Brain (organoid and tissue), 16 donors: ENCODE measurements at places on chromosomes 6 and 20. TPM values are rescaled to one million over a fixed set of nuclear protein-coding genes. Genes with fewer than 3 reads are reported as not detected.

TP53TG5 gene
- 4.8 TPM for polyA plus RNA-seq

SIRPA gene
- polyA plus RNA-seq: 71.6 TPM

SYNDIG1 gene
- polyA plus RNA-seq: 19.3 TPM

MICA gene
- 3.0 TPM for polyA plus RNA-seq

FBXO30 gene
- 2.1 TPM for polyA plus RNA-seq

SAMD3 gene
- not detected for polyA plus RNA-seq

CD93 gene
- 8.5 TPM for polyA plus RNA-seq

GNAS-AS1 gene
- not detected for polyA plus RNA-seq

RNASET2 gene
- 39.3 TPM for polyA plus RNA-seq

GJA1 gene
- polyA plus RNA-seq: 65.4 TPM

KCNG1 gene
- 2.1 TPM for polyA plus RNA-seq

TPX2 gene
- polyA plus RNA-seq: 150 TPM

PROKR2 gene
- polyA plus RNA-seq: not detected

HLA-DPB1 gene
- polyA plus RNA-seq: 32.1 TPM

SNX21 gene
- 18.8 TPM for polyA plus RNA-seq

PRKN gene
- 1.4 TPM for polyA plus RNA-seq

SMOC2 gene
- 143 TPM for polyA plus RNA-seq

TREM1 gene
- 0.93 TPM for polyA plus RNA-seq

SIM1 gene
- polyA plus RNA-seq: not detected

NHSL1 gene
- 18.2 TPM for polyA plus RNA-seq

FAM83C gene
- not detected for polyA plus RNA-seq

GSTA3 gene
- polyA plus RNA-seq: not detected

CCM2L gene
- 6.7 TPM for polyA plus RNA-seq

KIAA1755 gene
- 9.8 TPM for polyA plus RNA-seq

KCNK5 gene
- 0.78 TPM for polyA plus RNA-seq

APOM gene
- polyA plus RNA-seq: 12.0 TPM

DEFB110 gene
- not detected for polyA plus RNA-seq

TRAPPC3L gene
- not detected for polyA plus RNA-seq

RGL2 gene
- polyA plus RNA-seq: 44.9 TPM

ZBTB9 gene
- 10.7 TPM for polyA plus RNA-seq

SMPDL3A gene
- polyA plus RNA-seq: 3.2 TPM

SSR1 gene
- 51.3 TPM for polyA plus RNA-seq

C6orf58 gene
- not detected for polyA plus RNA-seq

AURKA gene
- 26.3 TPM for polyA plus RNA-seq

FOXQ1 gene
- 0.98 TPM for polyA plus RNA-seq

C6orf132 gene
- 0.34 TPM for polyA plus RNA-seq

WFDC2 gene
- 137 TPM for polyA plus RNA-seq

CRISP2 gene
- not detected for polyA plus RNA-seq

CTCFL gene
- polyA plus RNA-seq: not detected

KCNS1 gene
- polyA plus RNA-seq: 9.7 TPM

MBOAT1 gene
- 1.3 TPM for polyA plus RNA-seq

PRSS16 gene
- 24.8 TPM for polyA plus RNA-seq

LTB gene
- polyA plus RNA-seq: not detected

SNHG17 gene
- 20.6 TPM for polyA plus RNA-seq
